ENCODE measurements at places on chromosomes 1 and 21.

GRCh38 chr21:33078907-33079582, 9.1 kb downstream of the OLIG1 start:
- no peak for DNase-seq

DNA sequence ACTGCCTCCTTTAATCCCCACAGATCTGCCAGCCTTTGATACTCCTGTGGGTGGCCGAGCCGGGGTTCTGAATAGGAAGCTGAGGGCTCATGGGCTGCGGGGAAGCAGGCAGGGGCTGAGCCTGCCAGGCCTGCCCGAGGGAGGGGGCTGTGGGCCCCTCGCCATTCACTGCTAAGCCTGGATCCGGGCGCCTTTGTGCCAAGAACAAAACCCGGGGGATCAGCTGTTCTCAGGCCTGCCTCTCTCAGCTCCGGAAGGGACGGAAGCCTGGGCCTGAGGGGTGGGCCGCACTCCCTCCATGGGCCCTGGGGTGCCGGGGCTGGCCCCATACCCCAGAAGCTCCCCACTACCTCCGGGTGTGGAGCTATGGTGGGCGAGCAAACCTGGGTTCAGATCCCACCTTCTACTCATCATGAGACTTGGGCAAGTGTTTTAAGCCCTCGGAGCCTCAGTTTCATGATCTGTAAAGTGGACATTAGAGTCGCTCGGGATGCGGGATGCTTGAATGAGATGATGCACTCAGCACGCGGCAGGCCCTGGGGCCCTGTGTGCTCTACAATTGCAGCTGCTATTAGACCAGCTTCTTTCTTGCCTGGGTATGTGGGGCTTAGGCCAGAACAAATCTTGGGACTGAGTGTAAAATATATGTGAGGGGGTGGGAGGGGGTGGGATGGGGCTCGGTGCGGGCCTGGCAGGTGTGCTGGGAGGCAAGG, 19.2 kb upstream of the EPHA2 start:
- no peak for DNase-seq

DNA sequence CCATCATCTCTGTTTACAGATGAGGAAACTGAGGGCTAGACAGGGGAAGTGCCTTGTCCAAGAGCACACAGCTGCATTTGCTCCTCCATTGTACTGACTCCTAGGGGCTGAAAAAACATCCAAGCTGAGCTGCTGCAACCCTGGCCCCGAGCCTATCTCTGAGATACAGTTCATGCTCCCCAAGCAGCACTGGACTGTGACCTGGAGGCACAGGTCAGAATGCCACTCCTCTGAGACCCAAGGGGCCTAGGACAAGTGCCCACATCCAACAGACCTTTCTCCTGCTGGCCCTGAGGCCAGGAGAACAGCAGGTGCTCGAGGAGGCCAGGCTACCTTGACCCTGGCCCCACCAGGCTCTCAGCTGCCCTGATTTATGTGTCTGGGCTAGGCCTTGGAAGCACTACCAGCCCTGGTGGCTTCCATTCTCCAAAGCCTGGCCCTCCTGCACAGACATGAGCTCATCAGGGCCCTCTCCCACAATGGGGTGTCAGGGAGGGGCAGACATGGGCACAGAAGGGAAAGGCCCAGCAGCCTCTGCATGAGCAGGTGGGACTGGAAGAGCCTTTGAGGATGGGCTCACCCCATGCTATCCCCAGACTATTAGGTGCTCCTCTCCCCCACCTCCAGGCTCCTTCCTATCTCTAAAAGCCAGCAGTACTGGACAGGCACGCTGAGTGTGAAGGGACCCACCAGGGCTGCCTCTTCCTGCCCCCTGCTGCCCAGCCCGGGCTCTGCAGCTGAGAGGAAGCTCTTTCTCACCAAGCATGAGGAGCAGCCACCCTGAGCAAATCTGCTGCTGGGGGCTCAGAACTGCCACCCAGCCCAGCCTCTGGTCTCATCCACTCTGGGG, 18.8 kb downstream of the ADGRB2 start:
- DNase-seq: peak; percentile 15

GRCh38 chr1:92887465-92887864, 55.6 kb downstream of the RPL5 start:
- no peak for DNase-seq

DNA sequence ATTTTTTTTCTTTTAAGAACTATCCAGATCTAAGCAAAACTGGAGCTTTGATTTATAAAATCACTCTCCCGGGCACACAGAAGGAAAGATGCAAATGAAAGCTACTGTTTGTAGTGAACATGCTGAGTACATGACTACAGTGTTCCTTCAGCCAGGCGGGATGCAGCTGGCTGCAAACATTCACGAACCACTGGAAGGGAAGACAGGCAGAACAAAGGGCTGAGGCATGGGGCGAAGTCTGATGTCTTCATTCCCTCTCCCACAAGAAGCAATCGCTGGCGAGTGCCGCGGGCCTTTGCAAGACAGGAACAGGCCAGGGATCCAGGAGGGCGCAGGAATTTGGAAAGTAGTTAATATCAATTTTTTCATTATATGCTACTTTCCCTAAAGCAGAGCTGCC, 257.9 kb upstream of the AJAP1 start:
- no peak for DNase-seq

GRCh38 chr1:209434631-209435217, 148.8 kb upstream of the CAMK1G start:
- no peak for DNase-seq

- DNase-seq: no peak
These were observed 95.1 kb downstream of the DNTTIP2 start for GRCh38 chr1:93783876-93784275.

DNA sequence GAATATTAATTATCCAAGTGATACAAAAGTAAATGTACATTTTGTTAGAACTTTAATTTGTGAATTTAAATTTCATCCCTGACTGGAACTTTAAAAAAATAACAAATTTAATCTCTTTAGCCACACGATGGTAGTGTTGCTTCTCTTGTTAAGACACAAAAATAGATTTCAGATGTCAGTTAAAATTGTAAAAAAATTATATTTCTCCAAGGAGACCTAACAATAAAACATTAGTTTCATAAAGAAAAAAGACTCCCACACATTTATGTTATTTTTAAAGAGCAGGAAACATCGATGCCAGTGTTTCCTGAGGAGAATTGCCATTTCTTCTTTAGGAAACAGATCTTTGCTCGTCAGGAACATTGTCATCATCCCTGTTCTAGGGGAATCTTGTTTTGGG, 74.0 kb upstream of the DEPDC1 start:
- no peak for DNase-seq

GRCh38 chr1:77532641-77533040, 149.8 kb downstream of the ZZZ3 start:
- no peak for DNase-seq

DNA sequence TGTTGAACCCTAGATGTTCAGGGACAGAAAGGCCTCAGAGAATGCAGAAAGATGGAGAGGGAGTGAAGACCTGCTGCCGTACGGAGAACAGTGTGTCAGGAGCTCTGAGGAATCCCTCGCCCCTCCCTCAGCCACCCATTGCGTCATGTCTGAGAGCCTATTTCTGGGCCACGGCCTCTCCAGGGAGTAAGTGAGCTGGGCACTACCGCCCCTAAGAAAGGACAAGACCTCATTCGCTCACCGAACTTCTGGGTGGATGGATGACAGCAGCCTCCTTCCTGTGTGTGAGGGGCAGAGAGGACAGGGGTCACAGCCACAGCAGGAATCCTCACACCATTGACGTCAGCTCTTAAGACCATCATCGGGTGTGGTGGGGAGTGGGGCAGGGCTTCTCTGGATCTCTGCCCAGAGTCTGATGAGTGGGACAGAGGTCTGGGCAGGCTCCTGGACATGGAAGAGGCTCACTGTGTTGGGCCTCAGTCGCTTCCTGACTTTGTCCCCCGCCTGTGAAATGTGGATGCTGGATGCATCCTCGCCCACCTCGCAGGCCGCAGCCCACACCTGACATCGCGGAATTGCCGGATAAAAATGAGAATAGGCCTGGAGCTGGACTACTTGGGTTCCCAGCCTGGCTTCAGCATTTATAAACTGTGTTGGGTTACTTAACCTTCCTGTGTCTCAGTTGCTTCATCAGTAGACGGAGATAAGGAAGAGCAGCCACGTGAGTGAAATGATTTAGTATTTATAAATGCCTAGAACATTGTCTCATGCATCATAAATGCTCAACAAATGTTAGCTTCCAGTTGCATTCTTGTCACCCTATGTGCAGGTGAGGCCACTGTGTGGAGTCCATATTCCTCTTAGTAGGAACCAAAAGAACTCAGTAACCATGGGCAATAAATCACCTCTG, 238.6 kb downstream of the TRABD2B start:
- DNase-seq: no peak

DNA sequence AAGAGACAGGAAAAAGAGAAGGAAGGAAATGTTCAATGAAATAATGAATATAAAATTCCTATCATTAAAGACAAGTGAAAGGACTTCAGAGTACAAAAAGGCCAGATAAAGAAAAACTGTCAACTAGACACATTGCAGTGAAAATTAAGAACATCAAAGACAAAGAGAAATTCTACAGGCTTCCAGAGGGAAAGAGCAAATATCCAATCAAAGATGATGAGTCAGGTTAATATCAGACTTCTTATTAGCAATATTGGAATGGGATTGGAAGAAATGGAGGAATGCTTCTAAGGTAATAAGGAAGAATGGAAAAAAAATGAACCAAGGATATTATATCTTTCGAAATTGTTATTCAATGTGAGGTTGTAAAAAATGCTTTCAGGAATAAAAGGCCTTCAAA, 7.8 kb downstream of the PLA2G2A start:
- no peak for DNase-seq

DNA sequence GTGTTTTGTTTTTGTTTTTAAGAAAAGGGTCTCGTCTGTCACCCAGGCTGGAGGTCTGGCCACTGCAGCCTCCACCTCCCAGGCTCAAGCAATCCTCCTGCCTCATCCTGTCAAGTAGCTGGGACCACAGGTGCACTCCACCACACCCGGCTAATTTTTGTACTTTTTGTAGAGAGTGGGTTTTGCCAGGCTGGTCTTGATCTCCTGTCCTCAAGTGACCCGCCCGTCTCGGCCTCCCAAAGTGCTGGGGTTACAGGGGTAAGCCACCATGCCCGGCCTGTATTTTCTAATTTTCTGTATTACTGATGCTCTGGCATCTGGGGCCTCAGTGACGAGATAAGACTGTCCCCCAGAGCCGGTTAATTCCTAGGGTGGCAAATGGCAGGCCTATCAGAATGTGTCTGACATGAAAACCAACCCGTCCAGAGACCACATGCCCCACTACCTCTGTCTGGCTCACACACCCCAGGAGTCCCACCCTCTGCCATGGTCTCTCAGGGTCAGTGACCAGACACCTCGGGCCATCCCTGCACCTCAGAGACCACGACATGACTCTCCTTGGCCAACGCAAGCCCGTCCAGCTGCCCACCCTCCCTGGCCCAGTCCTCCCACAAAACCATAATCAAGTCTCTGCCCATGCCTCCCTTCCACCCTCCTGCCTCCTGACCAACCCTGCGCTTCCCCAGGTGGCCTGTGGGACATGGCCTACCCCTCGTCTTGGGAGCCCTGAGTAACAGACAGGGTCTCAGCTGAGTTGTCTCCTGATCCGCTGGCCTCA, 12.5 kb downstream of the NPHP4 start:
- no peak for DNase-seq

DNA sequence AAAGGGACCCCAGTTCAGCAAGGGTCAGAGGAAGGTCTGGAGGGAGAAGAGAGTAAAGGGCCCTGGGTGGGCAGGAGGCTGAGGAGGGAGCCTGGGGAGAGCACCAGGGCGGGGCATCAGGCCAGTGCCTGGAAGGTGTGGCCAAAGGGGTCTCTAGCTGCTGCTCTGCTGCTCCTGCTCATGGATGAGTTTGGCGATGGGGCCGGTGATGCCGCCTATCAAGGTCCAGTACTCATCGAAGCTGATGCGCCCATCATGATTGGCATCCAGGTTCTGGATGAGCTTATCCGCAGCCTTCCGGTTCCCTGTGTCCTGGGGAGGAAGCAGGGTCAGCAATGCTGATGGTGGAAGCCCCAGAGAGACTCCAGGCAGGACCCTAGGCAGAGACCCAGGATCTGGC, 5.6 kb downstream of the S100A16 start:
- no peak for DNase-seq

DNA sequence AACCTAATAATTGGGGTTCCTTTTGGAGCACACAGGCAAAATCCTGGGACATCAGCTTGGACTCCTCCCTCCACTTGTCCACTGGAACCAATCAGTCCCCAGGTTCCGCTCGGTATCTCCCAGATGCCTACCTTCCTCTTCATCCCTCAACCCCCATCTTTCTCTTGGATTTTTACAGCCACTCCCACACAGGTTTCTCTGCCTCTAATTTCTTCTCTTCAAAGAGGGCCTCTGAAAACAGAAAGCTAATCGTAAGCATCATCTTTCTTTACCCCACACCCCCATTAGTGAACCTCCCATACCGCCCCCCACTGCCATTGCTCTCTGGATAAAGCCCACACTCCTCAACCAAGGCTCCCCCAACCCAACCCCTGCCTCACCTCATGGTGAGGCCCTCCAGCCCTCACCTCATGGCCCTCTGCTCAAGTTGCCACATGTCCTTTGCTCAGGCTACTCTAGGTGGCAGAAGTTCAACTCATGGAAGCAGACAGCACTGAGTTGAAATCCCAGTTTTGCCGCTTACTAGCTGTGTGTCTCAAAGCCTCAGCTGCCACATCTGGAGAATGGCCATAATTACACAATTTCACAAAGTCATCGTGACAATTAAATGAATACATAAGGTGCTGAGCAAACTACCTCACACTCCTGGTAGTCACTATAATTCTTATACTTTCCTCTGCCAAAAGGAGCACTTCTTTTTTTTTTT, 18.1 kb upstream of the WASF2 start:
- DNase-seq: no peak

DNA sequence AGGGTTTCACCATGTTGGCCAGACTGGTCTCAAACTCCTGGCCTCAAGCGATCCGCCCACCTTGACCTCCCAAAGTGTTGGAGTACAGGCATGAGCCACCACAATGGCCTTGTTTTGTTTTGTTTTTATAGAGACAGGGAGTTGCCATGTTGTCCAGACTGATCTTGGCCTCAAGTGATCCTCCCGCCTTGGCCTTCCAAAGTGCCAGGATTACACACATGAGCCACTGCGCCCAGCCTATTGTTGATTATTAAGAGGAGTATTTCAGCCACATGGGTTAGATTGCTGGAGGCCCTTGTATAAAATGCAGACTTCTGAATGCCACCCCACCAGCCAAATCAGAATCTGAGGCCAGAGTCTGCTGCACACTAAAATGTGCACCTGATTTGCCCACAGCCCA, 57.2 kb upstream of the ANGPTL1 start:
- DNase-seq: no peak

DNA sequence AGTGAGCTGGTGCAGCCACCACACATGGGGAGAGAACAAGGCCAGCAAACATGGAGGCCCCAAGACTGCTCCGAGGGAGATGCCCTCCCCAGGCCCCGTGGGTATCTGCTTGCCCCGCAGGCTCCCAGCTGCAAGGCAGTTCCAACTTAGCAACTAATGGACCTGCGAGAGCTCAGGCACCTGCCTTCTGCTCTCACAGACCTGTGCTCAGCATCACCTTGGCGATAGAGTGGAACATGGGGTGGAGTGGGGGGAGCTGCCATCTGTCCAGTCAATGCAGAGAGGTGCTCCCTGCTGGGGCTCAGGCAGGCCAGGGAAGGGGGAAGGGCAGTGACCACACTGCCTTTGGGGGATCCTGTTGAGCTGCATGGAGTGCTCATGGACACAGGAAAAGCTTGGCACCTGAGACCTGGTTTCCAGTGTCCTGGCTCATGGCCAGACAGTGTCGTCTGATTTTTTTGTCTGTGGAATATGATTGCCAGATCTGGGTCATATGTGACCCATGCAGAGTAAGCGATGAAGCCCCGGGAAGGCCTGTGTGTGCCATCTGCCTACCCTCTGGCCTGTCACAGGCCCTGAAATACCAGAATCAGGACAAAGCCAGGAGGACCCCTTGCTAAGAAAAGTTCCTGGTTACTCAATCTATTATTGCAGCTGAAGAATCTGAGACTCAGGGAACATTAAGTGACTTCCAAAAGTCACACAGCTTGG, 39.9 kb upstream of the TENT5C start:
- no peak for DNase-seq

All from SW 1271 (cell line).